NCI-H1105 (cell line): ENCODE measurements at places on chromosomes 5 and 9.

GRCh38 chr5:142821733-142822487 is 51.7 kb downstream of the ARHGAP26 start:
- no peak for DNase-seq

- no peak for DNase-seq
Measured at GRCh38 chr9:124671861-124672260, 99.2 kb downstream of the NR6A1 start.

DNA sequence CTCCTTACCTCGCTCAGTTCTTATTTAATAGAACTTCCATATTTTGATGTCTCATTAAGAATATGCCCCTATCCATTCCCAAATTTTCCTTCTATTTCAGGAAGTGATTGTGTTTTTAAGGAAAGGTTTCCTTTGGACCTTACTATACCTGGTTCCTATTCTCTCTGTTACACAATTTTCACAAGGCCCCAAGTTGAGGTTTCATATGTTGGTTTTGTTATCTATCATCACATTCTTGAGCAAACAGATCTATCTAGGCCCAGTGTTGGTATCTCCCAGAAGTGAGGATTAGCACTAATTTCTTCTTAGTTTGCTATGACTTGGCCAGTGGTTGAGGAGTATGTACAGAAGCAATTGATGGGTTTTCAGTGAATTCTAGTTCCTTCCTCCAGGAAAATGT is 41.5 kb downstream of the ALG2 start:
- DNase-seq = no peak

GRCh38 chr5:181203777-181204112 is 1.3 kb downstream of the TRIM7 start:
- no peak for DNase-seq

GRCh38 chr9:103680581-103680980 is 413.5 kb upstream of the SMC2 start:
- no peak for DNase-seq

DNA sequence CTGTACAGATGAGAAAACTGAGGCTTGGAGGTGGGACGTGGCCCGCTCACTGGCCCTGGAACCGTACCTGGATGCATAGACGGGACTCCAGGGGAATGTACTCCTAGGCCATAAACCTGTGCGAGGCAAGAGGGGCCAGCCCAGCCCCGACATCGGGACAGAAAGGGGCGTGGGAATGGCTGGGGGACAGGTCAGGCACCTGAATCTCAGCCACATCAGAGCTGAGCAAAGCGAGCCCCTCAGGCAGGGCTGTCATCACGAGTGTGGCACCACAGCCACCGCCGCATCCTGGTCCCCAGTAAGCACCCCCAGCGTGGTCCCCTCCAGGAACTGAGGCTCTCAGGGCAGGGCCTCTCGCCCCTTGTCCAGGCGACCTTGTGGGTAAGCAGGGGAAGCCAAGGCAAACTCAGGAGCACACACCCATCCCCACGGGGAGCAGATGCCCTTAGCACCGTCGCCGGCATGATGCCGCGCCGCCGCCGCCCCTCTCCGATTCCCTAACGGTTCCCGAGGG is 16.5 kb downstream of the NACC2 start:
- DNase-seq = no peak

DNA sequence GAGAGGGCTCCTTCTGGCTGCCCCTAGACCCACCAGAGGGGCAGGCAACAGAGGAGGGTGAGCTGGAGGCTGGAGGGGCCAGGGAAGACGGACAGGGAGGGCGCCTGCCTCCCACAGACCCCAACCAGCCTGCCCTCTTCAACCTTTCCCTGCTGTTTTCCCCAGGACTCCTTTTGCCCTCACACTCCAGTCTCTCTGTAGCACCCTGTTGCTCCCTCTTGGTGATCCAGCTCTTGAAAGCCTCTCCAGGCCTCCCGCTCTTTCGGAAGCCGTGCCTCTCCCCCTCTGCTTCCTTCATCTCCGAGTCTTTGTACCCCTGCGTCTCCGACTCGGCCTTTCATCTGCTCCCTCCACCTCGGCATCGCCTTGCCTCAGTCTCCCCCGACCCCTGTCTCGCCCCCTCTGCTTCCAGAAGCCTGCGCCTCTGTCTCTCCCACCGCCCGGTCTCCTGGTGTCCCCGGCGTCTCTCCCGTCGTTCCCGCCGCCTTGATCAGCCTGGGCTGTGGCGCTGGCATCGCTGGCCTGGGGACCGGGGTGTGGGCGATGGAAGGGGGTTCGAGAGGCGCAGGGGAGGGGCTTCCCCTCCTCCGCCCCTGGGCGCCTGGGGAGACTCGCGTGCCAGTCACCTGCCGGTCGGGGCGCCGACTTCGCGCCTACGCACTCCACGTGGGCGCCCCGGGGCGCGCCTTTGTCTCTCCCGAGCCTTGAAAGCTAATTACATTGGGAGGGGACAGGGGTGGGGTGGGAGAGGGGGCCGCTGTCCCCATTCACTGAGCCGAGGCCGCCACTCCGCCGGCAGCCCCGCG is 5.3 kb upstream of the PRDM12 start:
- no peak for DNase-seq

GRCh38 chr5:132087176-132087575 is 13.6 kb downstream of the CSF2 start:
- DNase-seq = no peak

- DNase-seq = no peak
Measured at GRCh38 chr9:27117489-27118135, 8.6 kb downstream of the TEK start.

GRCh38 chr9:114056527-114056926 is 21.6 kb downstream of the AMBP start:
- no peak for DNase-seq

GRCh38 chr5:14781106-14781505 is 90.5 kb downstream of the ANKH start:
- DNase-seq = no peak

DNA sequence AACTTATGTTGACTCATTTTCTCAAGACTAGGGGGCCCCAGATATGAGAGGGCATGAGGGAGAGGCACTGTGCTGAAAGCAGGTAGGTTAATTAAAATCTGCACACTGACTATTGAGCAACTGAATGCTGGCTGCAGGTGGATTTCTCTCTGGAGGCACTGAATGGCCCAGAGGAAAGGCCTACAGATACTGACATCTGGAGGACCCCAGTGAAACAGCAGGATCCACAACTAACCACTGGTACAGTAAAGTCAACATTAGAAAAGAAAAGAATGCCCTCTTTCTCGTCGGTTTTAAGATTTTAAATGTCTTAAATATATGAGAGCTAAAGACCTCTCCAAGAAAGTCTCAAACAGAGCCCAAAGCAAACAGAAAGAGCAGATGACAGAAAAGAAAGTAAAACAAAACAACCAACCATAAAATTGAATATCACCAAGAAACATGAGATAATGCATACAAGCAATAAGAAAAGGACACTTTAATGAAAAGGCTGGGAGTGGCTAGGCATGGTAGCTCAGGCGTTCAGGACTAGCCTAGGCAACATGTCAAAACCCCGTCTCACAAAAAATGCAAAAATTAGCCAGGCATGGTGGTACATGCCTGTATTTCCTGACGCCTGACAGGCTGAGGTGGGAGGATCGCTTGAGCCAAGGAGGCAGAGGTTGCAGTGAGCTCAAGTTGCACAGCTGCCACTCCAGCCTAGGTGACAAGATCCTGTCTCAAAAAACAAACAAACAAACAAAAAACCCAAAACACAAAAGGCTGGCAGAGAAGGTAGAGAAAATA is 43.3 kb downstream of the PUM3 start:
- DNase-seq = no peak

GRCh38 chr9:124047251-124047672 is 35.7 kb downstream of the LHX2 start:
- DNase-seq = no peak

GRCh38 chr9:2872250-2872930 is 28.5 kb upstream of the PUM3 start:
- DNase-seq = no peak

DNA sequence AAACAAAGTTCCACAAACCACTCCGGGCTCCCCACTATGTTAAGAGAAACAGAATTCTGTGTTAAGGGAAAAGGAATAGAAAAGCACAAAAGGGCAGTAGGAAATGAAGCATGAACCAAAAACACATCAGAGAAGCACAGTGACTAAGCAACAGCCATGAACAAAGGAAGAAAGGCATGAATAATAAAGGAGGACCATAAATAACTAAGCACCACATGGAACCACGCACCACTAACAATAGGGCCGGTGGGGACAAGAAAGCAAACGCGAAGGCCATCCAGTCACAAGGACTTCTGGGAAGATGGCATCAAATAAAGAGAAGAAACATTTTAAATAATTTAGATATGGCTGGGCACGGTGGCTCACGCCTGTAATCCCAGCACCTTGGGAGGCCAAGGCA is 18.0 kb downstream of the PRUNE2 start:
- no peak for DNase-seq

GRCh38 chr5:18749763-18750162 is 1115.5 kb downstream of the TAF11L14 start:
- no peak for DNase-seq

DNA sequence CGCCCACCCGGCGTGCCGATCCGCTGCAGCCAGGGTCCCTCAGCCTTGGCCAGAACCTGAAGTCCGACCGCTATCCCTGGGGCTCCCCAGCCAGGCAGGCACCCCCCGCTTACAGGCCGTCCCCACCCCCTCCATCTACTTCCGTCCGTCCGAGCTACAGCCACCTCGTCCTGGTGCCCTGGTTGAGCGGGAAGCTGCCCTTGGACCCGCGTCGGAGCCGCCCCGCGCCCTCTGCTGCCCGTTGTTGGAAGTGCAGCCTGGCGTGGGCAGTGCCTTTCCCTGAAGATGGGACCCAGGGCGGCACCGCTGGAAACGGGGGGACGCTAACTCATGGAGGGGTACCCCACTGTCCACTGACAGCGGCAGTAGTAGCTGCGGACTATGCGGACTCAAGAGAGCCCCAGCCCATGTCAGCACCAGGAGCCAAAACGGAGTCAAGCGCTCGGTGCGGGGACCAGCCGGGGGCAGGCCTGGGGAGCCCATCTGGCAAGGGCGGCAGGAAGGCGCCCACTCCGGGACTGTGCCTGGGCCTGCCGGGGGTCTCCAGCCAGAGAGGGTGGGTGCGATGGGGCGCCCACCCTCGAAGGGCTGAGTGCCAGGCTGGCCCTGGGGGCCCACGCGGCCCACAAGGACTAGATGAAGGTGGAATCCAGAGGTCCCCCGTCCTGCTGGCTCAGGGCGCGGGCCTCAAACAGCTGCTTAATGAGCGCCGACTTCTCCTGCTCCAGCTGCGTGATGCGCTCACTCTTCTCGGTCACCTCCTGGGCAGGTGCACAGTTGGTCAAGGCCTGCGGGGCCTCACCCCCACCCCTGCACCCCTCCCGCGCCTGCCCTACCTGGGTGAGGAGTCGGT is 6.1 kb downstream of the SAPCD2 start:
- DNase-seq = no peak

- no peak for DNase-seq
Measured at GRCh38 chr9:132525308-132526023, 56.9 kb upstream of the BARHL1 start.

- no peak for DNase-seq
Measured at GRCh38 chr5:177336603-177337494, 14.6 kb downstream of the LMAN2 start.

GRCh38 chr5:102819634-102820033 is 64.5 kb downstream of the PAM start:
- DNase-seq = no peak

- DNase-seq = no peak
Measured at GRCh38 chr9:98899408-98900056, 44.2 kb upstream of the COL15A1 start.

GRCh38 chr5:75338408-75338807 is 1.4 kb downstream of the HMGCR start:
- DNase-seq = no peak
